ENCODE measurements at places on chromosomes 3 and 15. TPM values are rescaled to one million over a fixed set of nuclear protein-coding genes. Genes with fewer than 3 reads are reported as not detected.

Gene DZIP3
- 25.2 TPM for total RNA-seq

Gene MAN2A2
- total RNA-seq = 190 TPM

Gene IQCF5
- not detected for total RNA-seq

Gene IFT57
- total RNA-seq = 19.6 TPM

Gene NPAP1
- not detected for total RNA-seq

Gene ST8SIA2
- total RNA-seq = not detected

Gene GOLGA8S
- 0.07 TPM for total RNA-seq

Gene TPRG1
- 25.3 TPM for total RNA-seq

Gene SI
- total RNA-seq = not detected

Gene TRIM59
- total RNA-seq = 39.9 TPM

Gene LYZL4
- total RNA-seq = not detected

Gene ZNF385D
- not detected for total RNA-seq

Gene ARHGAP11A
- 132 TPM for total RNA-seq

DNA sequence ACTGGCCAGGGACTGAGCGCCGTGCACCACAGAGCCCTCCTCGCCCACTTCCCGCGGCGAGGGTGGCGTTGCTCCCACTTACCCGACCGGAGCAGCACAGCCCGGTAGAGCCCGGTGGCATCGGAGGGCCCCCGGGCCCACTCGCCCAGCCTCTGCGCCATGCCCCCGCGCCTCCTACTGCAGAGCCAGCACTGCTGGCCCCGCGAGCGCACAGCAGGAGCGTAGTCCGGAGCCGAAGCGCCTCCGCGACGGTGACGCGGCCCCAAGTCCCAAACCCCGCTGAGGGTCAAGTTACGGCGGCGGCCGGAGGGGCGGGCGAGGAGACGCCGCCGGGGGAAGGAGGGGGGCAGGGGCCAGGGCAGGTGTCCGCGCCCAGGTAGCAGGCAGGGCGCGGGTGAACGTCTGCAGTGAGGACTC, 9.6 kb upstream of the FAM107A start:
- H3K27me3 ChIP-seq = peaks cover 70% of the 10 kb centered on the region
- peaks cover 23% of the 10 kb centered on the region for H3K4me1 ChIP-seq
- no peak overlapping the region for H3K4me3 ChIP-seq
- no peak for DNase-seq
- no peak overlapping the region for H3K27ac ChIP-seq

- H3K36me3 ChIP-seq = peaks cover 2% of the 10 kb centered on the region
- DNase-seq = no peak
- H3K4me1 ChIP-seq = no peaks in the 10 kb centered on the region
- no peaks in the 10 kb centered on the region for H3K27me3 ChIP-seq
Observed at GRCh38 chr3:17459470-17459993, 282.9 kb downstream of the TBC1D5 start.

DNA sequence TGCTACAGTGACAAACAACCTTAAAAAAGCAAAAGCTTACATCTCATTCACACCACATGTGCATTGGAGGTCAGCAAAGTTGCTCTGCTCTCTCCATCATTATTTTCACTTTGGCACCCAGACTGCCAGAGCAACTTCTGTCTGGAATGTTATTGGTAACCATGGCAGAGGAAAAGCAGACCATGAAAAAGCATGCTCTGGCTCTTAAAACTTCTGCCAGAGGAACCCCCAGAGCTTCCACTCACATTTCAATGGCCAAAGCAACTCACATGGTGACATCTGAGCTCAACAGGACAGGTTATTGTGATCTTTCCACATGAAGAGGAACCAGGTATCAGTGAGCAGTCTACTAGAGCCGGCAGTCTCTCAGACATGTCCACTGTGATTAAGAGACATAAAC, 21.9 kb upstream of the FRMD5 start:
- H3K36me3 ChIP-seq = no peaks in the 10 kb centered on the region
- DNase-seq = no peak
- no peak overlapping the region for H3K4me3 ChIP-seq
- H3K4me1 ChIP-seq = no peaks in the 10 kb centered on the region
- H3K27ac ChIP-seq = no peak overlapping the region

DNA sequence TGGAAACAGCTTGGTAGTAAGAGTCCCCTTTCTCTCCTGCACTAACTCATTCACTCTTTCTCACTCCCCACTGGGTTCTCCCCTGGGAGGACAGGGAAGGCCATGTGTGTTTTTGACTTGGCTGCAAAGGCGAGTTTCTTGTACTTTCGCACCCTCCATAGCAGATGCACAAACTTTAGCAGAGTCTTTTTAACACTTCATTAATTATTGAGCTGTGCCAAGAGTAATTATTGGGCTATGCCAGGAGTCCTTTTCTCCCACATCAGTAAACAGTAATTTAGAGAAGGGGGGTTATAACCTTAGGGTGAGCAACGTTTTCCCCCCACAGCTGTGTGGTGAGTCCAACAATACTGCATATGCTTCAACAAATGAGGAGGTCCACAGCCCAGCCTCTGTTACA, 224.4 kb upstream of the ATP11B start:
- H3K4me3 ChIP-seq = no peak overlapping the region
- peaks cover 8% of the 10 kb centered on the region for H3K27me3 ChIP-seq
- no peaks in the 10 kb centered on the region for H3K36me3 ChIP-seq
- H3K4me1 ChIP-seq = no peaks in the 10 kb centered on the region
- DNase-seq = no peak

GRCh38 chr3:19046440-19046839, 101.9 kb upstream of the KCNH8 start:
- no peak overlapping the region for H3K4me3 ChIP-seq
- no peaks in the 10 kb centered on the region for H3K36me3 ChIP-seq
- peaks cover 6% of the 10 kb centered on the region for H3K27me3 ChIP-seq
- no peak overlapping the region for H3K27ac ChIP-seq

- H3K36me3 ChIP-seq = peaks cover 21% of the 10 kb centered on the region
- no peak overlapping the region for H3K4me3 ChIP-seq
- H3K27ac ChIP-seq = peak overlapping the region; percentile 2
- peak; percentile 33 for DNase-seq
Observed at GRCh38 chr3:121431726-121432517, 113.9 kb downstream of the POLQ start.

DNA sequence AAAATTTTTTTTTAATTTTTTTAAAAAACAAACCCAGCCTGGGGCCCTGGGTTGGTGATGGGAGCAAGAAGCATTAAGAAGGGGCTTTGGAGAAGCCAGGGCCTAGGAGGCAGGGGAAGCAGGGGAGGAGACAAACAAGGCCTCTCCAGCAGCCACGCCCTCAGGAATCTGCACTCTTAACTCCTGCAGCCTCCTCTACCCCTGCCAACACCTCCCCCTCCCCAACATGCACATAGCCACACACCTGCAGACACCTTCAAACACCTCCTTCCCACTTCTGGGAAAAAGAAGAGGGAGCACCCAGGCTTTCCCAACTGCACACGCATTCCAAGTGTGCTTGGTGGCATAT, 2.7 kb upstream of the DCAF1 start:
- no peaks in the 10 kb centered on the region for H3K27me3 ChIP-seq
- H3K4me1 ChIP-seq = peaks cover 23% of the 10 kb centered on the region
- H3K36me3 ChIP-seq = peaks cover 4% of the 10 kb centered on the region
- H3K4me3 ChIP-seq = no peak overlapping the region

GRCh38 chr15:82060817-82061216, 15.0 kb upstream of the MEX3B start:
- no peaks in the 10 kb centered on the region for H3K36me3 ChIP-seq
- H3K27me3 ChIP-seq = peaks cover 69% of the 10 kb centered on the region
- peaks cover 6% of the 10 kb centered on the region for H3K4me1 ChIP-seq
- no peak overlapping the region for H3K4me3 ChIP-seq
- no peak for DNase-seq

- H3K27ac ChIP-seq = peak overlapping the region; percentile 13
- no peak for DNase-seq
- H3K4me3 ChIP-seq = no peak overlapping the region
- H3K27me3 ChIP-seq = peaks cover 23% of the 10 kb centered on the region
- H3K4me1 ChIP-seq = peaks cover 42% of the 10 kb centered on the region
- peaks cover 1% of the 10 kb centered on the region for H3K36me3 ChIP-seq
Observed at GRCh38 chr3:102224171-102224570, 210.6 kb upstream of the ZPLD1 start.

- DNase-seq = no peak
- H3K36me3 ChIP-seq = no peaks in the 10 kb centered on the region
- H3K27me3 ChIP-seq = no peaks in the 10 kb centered on the region
- no peaks in the 10 kb centered on the region for H3K4me1 ChIP-seq
- H3K27ac ChIP-seq = no peak overlapping the region
Observed at GRCh38 chr3:54916732-54917131, 11.1 kb downstream of the LRTM1 start.

DNA sequence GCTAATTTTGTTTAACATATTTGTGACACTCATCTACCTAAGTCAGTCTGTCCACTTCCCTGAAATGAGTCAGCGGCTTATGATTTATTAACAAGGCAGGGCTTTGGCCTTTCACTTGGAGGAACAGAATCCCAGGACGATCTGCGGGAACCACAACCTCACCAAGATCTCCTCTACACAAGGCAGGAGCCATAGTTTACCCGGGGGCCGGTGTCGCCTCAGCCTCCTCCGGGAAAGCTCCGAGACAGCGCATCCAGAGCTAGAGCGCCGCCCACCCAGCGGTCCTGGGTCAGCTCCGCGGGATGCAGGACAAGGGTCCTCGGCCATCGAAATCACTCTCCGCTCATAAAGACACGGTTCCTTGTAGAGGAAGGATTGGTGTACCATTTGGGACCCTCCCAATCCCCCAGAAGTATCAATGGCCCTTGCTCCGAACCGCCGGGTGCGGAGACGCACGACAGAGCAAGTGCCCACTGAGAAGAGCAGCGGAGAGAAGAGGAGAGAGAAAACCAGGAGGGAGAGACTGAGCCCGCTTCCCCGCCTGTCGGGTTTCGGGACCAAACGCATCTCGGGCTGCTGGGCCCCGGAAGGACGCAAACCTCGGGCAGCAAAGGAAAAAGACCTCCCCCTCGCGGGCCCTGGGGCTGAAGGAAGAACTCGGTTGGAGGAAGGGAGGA, 13.1 kb upstream of the ALCAM start:
- no peaks in the 10 kb centered on the region for H3K36me3 ChIP-seq
- peaks cover 20% of the 10 kb centered on the region for H3K4me1 ChIP-seq
- peak overlapping the region; percentile 65 for H3K4me3 ChIP-seq
- no peak for DNase-seq

GRCh38 chr15:90829942-90830440, 38.4 kb upstream of the FURIN start:
- H3K27me3 ChIP-seq = no peaks in the 10 kb centered on the region
- peak overlapping the region; percentile 100 for H3K27ac ChIP-seq
- H3K4me3 ChIP-seq = peak overlapping the region; percentile 82
- peaks cover 25% of the 10 kb centered on the region for H3K36me3 ChIP-seq
- DNase-seq = peak; percentile 89
- H3K4me1 ChIP-seq = peaks cover 71% of the 10 kb centered on the region

- H3K36me3 ChIP-seq = no peaks in the 10 kb centered on the region
- no peaks in the 10 kb centered on the region for H3K4me1 ChIP-seq
- H3K27ac ChIP-seq = no peak overlapping the region
- peaks cover 17% of the 10 kb centered on the region for H3K27me3 ChIP-seq
- DNase-seq = no peak
Observed at GRCh38 chr3:53642211-53642610, 147.8 kb downstream of the CACNA1D start.

- no peak overlapping the region for H3K27ac ChIP-seq
- H3K4me3 ChIP-seq = no peak overlapping the region
- DNase-seq = no peak
Observed at GRCh38 chr15:100060276-100060926, 281.4 kb downstream of the ADAMTS17 start.

- H3K4me1 ChIP-seq = peaks cover 17% of the 10 kb centered on the region
- H3K27ac ChIP-seq = no peak overlapping the region
- no peak for DNase-seq
- H3K36me3 ChIP-seq = peaks cover 8% of the 10 kb centered on the region
- H3K27me3 ChIP-seq = no peaks in the 10 kb centered on the region
- H3K4me3 ChIP-seq = no peak overlapping the region
Observed at GRCh38 chr3:48068886-48069285, 52.7 kb upstream of the MAP4 start.

DNA sequence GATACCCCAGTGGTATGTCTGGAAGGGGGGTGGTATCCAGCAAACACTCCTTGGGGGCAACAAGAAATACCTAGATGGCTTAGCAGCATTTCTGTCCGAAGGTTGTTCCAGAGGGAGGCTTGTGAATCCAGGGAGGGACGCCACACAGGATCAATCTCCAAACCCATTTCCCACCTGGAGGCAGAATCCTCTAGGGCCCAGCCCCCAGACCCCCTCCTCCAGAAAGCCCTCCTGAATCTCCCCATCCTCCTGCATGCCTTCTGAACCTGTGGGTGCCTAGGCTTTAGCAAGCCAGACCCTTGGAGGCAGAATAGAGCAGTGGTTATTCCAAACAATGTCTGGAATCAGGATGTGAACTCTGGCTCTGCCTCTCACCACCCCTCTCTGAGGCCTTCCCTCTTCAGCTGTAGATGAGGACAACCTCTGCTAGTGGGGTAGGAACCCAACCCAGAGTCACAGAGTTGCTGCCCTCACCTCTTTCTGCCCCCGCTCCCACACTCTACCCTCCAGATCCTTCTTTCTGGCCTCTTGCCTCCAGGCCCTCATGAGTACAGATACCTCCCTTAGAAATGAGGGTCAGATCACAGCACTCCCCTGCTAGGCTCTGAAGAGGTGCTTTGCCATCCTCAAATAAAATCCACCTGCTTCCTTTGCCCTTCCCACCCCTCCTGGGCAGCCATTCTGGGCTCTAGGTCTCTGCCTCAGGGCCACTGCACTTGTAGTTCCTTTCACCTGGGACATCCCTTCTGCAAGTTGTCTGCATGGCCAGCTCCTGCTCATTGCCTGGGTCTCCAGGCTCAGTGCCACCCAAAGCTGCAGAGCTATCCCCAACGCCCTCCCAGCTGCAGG, 8.1 kb downstream of the CISH start:
- H3K36me3 ChIP-seq = peaks cover 45% of the 10 kb centered on the region
- H3K4me3 ChIP-seq = peak overlapping the region; percentile 92
- H3K27ac ChIP-seq = peak overlapping the region; percentile 100
- peaks cover 78% of the 10 kb centered on the region for H3K4me1 ChIP-seq
- H3K27me3 ChIP-seq = no peaks in the 10 kb centered on the region
- DNase-seq = peak; percentile 35

DNA sequence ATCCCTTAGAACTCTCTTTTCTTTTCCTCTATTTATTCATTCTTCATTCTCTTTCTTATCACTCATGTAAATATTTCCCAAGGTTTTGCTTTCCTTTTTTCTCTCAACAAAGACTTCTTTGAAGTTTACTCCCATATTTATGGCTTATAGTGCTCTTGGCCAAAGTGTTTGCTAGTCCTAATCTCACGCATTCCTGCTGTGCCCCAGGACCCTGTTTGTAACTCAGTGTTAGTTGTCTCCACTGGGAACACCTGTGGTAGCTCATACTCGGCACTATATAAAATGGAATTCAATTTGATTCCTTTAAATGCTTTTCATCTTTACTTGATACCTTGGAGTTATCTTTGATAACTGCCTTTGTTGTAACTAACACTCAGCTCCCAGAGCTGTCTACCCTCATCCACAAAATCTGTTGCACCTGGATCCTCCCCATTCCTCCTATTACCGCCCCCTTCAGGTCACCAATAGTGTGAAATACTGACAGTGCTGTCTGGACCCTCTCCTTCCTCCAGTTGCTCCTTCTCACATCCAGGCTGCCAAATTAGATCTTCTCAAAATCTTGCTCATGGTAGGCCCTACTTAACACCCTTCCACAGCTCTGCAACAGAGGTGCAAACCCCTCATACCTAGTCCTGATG, 76.8 kb downstream of the TIGIT start:
- no peaks in the 10 kb centered on the region for H3K4me1 ChIP-seq
- no peak for DNase-seq
- peaks cover 2% of the 10 kb centered on the region for H3K36me3 ChIP-seq
- H3K4me3 ChIP-seq = no peak overlapping the region

GRCh38 chr15:89226359-89227221, 5.2 kb upstream of the RLBP1 start:
- H3K27ac ChIP-seq = no peak overlapping the region
- H3K4me3 ChIP-seq = no peak overlapping the region
- peaks cover 8% of the 10 kb centered on the region for H3K4me1 ChIP-seq
- no peaks in the 10 kb centered on the region for H3K36me3 ChIP-seq
